ENCODE measurements at places on chromosomes 13 and 19.

GRCh38 chr13:112790735-112791641 lies 101.2 kb downstream of the ATP11A start:
- no peak for DNase-seq

GRCh38 chr19:29450812-29451211 lies 75.0 kb upstream of the VSTM2B start:
- DNase-seq, result no peak

- DNase-seq, result no peak
Measured at GRCh38 chr19:55358943-55359908, 3.8 kb downstream of the GARIN5B start.

DNA sequence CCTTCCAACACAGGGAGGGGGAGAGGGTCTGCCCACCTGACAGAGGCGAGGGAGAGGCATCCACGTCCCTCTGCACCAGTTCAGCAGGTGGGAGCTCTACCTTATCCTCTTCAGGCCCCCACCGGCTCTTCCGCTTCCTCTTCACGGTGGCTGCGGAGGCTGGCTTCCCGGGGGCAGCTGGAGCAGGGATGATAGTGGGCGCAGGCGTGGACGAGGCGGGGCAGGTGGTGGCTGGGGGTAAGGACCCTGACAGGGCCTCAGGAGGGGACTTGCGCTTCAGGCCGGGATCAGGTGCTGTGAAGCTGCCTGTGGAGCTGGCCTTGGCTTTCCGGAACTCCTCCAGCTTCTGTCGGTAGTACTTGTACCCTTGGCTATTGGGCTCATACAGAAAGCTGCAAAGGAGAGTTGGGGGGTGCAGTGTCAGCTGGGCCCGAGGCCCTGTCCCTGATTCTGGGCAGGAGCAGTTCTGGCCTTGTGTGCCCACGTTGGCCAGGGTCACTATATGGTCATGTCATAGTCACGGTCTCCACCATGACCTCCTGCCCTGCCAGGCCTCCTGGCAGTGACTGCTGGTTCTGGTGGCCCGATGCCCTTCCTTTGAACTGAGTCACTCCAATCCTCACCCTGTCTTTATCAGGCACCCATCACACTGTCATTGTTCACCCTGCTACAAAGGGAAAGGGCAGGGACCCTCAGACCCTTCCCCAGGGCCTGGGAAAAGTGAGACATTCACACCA lies 23.2 kb downstream of the SUGP1 start:
- no peak for DNase-seq

DNA sequence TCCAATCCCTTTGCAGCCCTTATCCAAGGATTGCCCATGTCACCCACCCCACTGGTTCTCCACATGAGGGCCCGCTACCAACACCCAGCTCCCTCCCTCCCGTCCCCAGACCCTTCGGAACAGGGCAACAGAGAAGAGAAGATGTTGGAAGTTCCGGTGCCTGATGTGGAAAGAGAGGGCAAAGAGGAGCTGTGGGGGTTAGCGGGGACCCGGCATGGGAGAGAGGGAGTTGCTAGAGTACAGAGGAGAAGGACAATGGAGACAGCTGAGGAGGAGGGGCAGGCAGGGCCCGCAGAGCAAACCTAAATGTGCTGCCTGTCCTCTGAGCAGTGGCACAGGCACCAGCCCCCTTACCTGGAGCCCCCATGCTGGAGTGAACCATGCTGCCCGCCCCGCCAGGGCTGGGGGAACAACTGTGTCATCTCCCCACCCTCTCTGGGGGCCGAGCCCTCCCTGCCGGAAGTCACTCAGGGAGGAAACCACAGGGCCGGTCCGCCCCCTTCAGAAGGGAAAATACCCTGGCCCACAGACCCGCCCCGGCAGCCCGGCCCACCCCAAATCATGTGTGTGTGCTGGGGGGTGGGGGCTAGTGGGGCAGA lies at the start of gene POU2F2:
TSS of gene POU2F2 (minus strand) at position 417 of the 599 bp plus-strand sequence. CDS start at position 382, 35 bp downstream.
- DNase-seq, result no peak

DNA sequence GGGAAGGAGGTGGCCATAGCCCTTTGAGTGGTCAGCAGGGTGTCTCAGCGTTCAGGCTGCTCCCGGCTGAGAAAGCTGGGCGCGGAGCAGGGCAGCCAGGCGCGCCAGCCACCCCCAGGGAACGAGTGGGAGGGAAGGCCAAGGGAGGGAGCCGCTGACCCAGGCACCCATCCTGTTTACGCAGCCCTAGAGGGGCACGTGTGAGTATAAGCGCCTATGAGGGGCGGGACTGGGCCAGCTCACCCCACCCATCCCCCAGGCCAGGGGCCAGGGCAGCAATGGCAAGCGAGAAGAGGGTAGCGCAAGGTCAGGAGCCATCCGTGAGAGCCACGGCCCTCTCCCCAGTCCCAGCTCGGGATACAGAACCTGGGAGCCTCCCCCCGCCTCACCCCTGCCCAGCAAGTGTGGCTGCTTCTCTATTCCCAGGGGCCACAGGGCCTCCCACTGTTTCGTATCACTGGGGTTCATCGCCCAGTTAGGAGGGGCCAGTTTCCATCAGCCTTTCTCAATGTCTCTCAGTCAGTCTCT lies 897 bp upstream of the DMKN start:
- no peak for DNase-seq

DNA sequence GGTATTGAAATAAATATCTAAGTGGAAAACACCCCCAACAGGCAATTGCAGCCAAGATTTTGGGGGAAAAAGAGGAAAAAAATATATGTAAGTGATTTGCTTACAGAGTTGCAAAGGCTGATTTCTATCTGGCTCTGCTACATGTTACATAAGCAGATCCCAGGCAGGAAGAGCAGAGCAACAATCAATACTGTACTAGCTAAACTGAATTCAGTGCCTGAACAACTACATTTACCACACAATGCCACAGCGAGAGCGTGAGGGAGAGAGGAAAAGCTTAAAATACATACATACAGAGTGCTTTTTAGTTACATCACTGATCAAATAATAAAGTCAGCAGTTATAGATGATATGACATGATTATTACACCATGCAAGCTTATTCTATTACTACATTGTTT lies 665.6 kb upstream of the ARGLU1 start:
- no peak for DNase-seq

- DNase-seq, result no peak
Measured at GRCh38 chr19:6828698-6829633, 56.5 kb downstream of the VAV1 start.

GRCh38 chr19:38290631-38291147 lies 13.4 kb upstream of the C19orf33 start:
- DNase-seq, result no peak

DNA sequence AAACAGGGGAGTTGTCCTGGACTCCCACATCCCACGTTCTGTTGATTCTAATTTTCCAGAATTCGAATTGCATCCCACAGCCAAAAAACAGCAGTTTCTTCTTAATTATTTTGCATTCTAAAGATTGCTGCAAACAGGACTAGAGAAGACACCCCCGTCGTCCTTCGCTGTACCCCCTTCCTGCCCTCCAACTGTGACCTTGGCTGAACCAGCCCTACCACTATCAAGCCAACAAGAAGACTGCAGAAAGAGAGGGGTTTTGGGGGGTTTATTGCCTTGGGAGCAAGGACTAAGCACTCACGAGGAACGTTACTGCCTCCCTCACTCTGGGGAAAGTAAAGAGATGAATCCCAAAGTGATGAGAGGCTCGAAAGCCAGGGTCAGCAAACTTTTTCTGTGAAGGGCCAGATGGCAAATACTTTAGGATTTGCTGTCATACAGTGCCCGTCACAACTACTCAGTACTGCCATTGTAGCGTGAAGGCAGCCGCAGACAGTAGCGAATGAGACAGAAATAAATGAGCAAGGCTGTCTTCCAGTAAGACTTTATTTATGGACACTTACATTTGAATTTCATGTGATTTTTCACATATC lies 32.5 kb upstream of the KATNAL1 start:
- DNase-seq, result no peak

- DNase-seq, result no peak
Measured at GRCh38 chr19:41746593-41747227, 8.6 kb upstream of the CEACAM6 start.

GRCh38 chr13:30776661-30777060 lies 41.3 kb downstream of the ALOX5AP start:
- DNase-seq, result no peak

DNA sequence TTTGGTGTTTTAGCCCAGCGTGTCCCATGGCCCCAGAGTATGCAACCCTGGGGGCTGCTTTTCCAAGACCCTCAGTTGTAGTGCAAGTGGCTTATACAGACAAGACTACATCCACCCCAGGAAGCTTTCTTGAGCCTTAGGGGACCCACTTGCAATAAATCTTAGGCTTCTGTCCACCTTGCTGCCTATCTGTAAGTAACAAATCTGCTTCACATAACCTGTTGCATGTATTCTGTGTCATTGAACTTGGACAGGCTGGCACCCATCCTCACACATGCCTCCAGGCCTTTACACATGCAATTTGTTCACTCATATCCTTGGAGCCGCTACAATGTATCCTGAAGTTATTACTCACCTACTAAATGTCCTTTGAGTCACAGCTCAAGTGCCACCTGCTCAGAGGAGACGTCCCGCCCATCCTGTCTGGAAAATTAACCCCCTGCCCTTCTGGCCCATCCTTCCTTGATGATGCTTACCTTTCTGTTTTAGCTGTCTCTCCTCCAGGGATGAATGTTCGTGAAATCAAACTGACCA lies 101.2 kb downstream of the ZNF536 start:
- no peak for DNase-seq

DNA sequence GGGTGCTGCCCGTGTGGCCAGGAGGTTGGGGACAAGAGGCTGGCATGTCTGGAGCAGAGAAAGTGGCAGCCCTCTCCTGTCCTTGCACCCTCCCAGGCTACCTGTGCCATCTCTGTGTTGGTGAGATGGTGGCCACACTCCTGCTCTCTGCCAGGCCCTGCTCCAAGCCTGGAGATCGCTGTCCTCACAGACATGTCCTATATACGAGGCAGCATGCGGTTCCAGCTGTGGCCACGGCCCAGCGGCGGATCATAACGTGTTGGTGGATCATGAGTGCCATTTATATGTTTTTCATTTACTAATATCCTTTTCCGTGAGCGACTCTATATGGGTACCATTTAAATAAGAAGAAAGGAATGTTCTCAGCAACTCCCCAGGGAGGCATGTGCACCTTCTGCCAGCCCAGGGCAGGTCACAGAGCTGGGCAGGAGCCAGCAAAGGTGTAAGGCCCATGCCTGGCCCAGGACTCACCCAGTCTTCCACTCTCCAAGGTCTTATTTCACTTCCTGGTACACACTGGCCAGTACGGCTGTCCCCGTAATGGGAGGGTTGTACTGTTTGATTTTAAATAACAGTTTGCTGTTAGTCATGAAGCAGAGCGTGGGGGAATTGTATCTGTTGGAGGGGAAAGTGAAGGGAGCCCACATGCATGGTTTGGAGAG lies 47.2 kb upstream of the LDLR start:
- DNase-seq, result no peak

GRCh38 chr13:22027566-22027965 lies 356.7 kb downstream of the FGF9 start:
- no peak for DNase-seq

DNA sequence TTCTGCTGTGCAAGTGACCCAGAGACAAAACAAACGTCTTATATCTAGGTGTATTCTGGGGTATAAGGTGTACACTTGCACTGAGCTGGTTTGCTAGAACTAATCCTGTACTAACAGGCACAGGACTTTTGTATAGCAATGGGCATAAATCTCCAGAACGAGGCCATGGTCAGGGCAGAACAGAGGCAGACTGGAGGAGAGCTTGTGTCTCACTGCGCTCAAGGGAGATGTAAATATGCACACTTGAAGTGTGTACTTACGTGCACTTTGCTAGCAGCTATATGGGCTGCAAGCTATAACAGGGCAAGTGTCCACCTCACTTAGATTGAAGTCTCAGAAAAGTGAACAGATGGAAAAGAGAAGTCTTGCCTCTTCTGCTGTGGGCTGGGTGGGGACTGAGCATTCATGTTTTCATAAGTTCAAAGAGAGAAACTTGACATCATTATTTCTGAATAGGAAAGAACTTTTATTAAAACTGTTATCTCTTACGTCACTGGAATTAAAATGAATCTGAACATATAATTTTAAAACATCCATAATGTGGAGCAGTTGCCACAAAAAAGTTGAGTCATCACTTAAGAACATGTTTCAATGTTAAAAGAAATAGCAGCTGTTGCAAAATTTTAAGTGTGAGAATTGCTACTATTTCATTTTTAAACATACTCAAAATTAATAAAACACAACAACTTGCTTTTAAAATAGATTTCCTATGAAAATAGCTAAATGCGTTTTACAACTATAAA lies 888.3 kb downstream of the PCDH9 start:
- no peak for DNase-seq

GRCh38 chr19:12868540-12869112 lies 12.6 kb downstream of the DNASE2 start:
- DNase-seq, result no peak

- DNase-seq, result no peak
Measured at GRCh38 chr19:47267350-47267759, 7.3 kb upstream of the INAFM1 start.

- DNase-seq, result no peak
Measured at GRCh38 chr19:46299004-46299509, 2.2 kb downstream of the HIF3A start.

DNA sequence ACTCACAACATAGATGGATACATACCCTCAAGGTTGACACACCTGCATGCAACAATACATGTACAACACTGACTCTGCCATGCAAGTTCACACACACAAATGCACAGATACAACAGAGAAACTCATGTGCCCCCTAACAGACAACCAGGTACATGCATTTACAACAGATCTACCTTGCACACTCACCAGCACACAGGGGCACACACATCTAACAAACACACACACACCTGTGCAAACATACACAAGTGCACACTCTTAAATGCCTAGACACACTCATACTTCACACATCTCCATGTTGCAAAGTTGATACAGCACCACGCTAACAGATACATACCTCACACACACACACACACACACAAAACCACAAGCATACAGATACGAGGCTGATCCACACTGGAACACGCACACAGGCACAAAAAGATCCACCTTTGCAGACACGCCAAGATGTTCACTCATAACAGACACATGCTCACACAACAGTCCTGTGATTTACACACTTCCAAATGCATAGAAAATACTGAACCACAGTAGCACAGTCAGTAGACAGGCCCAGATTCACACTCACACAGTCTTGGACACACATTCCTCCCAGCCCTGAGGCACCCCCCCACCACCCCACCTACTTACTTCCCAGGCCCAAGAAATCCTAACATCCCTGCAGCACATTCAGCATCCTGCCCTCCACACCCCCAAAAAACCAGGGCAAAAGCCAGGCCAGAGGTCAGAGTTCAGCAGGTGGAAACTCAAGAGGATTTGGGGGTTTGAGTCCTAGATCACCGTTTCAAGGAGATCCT lies 1.4 kb downstream of the LRFN1 start:
- no peak for DNase-seq

DNA sequence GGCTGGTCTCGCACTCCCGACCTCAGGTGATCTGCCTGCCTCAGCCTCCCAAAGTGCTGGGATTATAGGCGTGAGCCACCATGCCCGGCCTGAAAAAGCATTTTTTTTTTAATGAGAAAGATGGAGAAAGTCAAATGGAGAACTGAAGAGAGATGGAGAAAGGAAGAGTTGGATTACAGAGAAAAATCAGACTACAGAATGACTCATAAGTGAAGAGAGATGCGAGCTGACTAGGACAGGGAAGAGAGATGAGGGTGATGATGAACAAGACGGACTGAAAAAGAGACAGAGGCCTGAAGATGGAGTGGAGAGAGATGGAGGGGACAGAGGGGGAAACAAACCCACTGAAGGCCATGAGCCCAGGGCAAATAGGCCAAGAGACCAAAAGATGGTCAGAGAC lies 1.5 kb downstream of the DHX34 start:
- DNase-seq, result no peak
